ENCODE measurements at places on chromosomes 1 and 21.

- DNase-seq = no peak
Measured at GRCh38 chr21:35020436-35020835, 28.7 kb downstream of the RUNX1 start.

GRCh38 chr1:51231120-51231519, 5.0 kb upstream of the RNF11 start:
- DNase-seq = no peak

GRCh38 chr1:30871276-30871871, 37.2 kb downstream of the SDC3 start:
- DNase-seq = no peak

- DNase-seq = no peak
Measured at GRCh38 chr1:46406881-46407608, 12.9 kb downstream of the FAAH start.

GRCh38 chr1:211331011-211331709, 4.5 kb downstream of the TRAF5 start:
- no peak for DNase-seq

- DNase-seq = no peak
Measured at GRCh38 chr1:212067787-212068186, 32.2 kb downstream of the DTL start.

- DNase-seq = no peak
Measured at GRCh38 chr1:152745289-152745704, 12.5 kb upstream of the KPRP start.
